ENCODE measurements at places on chromosomes 7 and 10. TPM values are rescaled to one million over a fixed set of nuclear protein-coding genes. Genes with fewer than 3 reads are reported as not detected.
A peak's percentile ranks its signal among the peaks of the same experiment; 100 is the strongest.

DNA sequence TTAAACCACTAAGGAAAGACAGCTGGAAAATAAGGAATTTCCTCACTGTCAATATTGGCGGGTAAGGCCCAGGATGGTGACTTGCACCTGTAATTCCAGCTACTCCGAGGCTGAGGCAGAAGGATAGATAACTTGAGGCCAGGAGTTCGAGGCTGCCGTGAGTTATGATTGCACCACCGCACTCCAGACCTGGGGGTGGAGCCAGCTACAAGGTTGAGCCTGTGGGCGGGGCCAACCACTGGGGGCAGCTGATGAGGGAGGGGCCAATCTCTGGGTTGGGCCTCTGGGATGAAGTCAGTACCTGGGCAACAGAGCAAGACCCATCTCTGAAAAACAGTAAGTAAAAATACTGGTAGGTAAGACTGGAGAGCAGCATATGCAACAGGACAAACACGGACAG, 80.1 kb upstream of the ADO start:
- DNase-seq: no peak

- no peak for DNase-seq
Measured at GRCh38 chr7:78013386-78013785, 214.8 kb downstream of the PHTF2 start.

DNA sequence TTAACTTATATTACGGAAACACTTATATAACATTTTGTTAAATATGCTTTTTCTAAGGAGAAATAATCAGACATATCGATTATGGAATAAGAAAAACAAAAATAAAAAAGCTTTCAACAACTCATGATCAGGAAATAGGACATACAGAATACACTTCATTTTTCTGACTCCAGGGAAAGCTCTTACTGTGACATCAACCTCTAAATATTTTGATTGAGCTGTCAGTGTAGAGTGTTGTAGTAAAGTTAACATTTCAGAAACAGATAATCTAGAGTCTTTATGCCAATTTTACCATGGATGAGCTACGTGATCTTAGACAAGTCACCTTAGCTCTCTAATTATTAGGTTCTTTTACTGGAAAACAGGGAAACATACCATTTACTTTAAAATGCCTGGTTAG, 218.9 kb upstream of the SORCS1 start:
- DNase-seq: no peak

Gene LOXL4
- total RNA-seq: 68.3 TPM

- DNase-seq: no peak
Measured at GRCh38 chr10:8114741-8115617, 60.5 kb downstream of the GATA3 start.

Gene TET1
- 8.4 TPM for total RNA-seq

- no peak for DNase-seq
Measured at GRCh38 chr10:29470355-29470705, 164.4 kb downstream of the SVIL start.

Gene INHBA
- total RNA-seq: 65.2 TPM

DNA sequence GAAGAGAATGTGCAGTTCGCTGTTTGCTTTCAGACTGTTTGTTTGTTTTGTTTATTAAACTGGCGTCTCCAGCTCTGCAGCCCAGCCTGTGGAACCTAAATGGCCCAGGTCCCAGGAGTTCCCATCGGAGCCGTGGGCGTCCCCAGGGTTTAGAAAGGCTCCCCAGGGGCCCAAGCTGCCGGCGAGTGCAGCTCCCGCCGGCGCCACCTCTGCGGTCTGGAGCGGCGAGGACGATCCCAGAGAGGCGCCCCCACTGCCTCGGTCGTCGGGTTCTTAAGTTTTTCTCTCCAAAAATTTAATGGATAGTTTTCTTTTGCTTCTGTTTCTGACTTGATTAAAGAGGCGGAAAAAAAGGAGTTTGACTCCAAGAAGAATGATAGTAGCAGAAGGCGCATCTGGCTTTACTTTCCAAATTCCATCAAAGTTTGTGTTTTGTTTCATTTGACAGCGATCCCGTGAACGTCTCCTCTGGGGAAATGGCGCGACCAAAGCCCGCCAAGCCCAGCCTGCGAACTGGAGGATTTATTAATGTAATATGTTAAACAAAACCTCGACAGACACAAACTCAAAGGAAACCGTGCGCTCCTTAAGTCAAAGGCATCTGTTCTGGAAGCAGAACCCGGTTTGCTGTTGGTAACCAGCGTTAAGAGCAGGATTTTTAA, 718 bp upstream of the FZD1 start:
- DNase-seq: peak; percentile 32

DNA sequence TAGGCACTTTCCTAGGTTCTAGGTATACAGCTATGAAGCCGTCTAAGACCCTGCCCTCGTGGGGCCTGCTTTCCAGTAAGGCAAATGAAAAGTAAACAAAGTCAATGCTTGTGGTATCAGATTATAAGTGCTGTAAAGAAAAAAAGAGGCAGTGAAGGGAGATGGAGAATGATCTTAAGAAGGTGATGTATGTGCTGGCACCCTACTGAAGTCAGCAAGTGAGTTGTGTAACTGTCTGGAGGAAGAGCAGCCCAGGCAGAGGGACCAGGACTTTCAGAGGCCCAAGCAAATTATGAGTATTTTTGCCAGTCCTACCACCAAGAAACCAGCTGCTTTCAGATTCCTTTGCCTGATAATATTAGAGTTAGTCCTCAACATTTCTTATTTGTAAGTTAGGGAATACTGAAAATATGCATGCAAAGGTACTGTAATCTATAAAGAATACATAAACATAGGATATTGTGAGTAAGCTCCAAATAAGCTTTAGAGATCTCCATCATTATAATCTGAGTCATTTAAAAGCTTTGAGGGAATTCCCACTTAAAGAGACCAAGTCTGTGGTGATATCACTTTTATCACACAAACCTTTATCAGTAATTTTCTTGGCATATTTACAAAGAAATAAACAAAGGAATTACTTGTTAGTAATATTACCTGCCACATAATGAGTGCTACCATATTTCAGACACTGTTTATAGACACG, 329.2 kb upstream of the LRGUK start:
- DNase-seq: peak; percentile 29

DNA sequence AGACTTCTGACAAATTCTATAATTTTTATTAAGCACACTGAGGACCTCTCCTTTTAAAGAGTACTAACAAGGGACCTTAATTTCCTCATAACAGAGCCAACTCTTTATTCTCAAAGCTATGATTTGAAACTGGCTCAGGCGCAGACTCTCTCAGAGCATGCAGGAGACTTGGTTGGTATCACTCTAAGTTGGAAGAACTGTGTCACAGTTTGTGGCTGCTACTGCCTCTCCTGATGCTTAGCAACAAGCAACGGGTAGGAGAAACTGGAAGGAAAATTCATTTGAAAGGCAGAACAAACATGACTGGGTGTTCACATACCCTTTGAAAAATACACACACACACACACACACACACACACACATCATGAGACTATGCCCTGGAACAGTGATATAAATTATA, 33.3 kb downstream of the ENO4 start:
- no peak for DNase-seq

- DNase-seq: no peak
Measured at GRCh38 chr7:107684947-107685463, 24.4 kb downstream of the SLC26A4 start.

DNA sequence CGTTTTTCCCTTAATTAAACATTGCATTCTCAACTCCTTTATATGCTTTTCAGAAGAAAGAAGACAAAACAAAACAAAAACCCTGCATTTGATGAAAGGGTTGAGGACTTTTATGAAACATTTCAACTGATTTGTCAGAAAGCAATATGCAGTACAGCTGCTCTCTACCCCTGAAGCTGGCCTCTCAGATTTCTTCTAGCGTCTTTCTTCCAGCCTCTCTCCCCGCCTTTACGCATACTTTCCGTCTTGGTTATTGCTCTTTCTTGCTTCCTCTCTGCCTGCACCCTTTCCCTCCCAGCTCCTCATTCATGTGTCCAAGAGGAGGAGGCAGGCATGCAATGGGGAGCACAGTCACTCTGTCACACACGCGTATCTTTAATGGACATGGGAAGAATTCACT, 91.0 kb upstream of the COL1A2 start:
- DNase-seq: peak; percentile 79

DNA sequence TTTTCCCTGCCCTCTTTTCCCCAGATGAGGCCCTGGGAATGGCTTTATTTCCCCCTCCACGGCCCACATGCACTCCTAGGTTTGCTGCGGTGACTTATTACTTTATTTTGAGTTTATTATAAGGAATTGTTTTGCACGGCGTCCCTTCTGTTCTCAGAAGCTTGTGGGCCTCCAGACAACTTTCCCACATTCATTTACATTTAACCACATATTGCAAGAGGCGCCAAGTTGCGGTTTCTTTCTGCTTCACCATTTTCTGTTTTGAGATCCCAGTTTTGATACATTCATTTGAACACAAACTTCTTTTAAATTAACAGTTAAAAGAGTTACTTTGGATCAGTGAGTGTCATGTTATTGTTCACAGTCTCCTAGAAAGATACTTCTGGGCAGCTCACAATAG, 532.5 kb upstream of the MGMT start:
- no peak for DNase-seq

DNA sequence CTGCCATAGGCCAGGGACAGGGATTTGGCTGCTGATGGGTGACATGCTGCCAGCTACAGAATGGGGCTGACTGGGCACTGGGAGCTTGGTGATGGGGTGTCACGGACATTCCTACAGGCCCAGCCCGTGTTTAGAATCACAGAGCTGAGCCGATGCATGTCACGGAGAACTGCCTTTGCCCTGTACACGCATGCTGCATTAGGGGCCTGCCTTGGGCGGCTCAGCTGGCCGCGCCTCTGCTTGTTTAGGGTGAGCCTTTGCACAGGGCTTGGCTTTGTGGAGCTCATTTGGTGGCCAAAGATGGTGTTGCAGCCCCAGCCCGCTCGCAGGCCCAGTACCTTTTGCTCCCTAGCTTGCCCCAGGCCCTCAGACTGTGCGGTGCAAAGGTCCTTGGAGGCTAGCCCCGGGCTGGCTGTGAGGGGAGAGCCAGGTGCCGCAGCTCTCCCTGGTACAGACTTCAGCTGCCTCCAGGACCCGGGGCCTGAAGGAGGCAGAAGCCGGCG, 108.4 kb upstream of the BTBD16 start:
- DNase-seq: no peak

Gene AGBL3
- 1.3 TPM for total RNA-seq

Gene COL13A1
- total RNA-seq: 3.5 TPM

DNA sequence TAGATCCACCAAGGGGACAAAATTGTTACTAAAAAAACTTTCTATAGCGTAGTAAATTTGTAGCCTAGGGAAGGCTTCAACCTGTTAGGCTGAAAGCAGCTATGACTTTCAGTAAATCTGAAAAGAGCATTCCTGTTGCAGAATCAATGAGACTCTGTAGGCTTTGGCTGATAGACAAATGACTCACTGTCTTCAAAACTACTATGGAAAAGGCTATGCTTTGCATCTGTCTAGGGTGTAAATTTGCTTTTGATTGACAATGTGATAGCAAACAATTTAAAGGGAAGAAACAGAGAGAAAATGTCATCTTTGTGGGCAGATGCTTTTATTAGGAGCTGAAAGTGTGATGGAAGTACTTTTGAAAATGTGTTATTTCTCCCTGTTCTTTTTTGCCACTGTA, 60.6 kb downstream of the ARL5B start:
- DNase-seq: no peak

DNA sequence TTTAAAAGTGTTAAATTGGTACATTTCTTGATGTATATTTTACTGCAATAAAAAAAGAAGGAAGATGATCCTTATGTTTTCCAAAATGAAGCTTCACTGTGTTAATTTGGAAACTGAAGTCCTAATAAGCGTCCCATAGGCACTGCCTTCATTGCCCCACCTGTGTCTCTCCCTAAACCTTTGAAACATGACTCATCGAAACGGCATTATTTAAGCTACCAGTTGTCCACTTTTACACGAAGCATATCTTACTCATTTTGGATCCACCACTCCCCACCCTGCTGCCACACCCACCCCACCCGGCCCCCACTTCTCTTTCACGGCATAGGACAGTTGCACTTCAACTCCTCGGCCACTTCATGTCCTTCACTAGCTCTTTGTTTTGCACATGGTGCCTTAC, 85.5 kb downstream of the KIAA1549 start:
- no peak for DNase-seq

Gene PDGFA
- total RNA-seq: 43.2 TPM

GRCh38 chr7:43108255-43109011, 4.0 kb upstream of the HECW1 start:
- DNase-seq: peak; percentile 59

GRCh38 chr10:11804336-11804735, 18.8 kb upstream of the PROSER2 start:
- DNase-seq: no peak

GRCh38 chr7:23603632-23604295, 6.6 kb downstream of the CCDC126 start:
- no peak for DNase-seq

Gene PARD3
- 38.7 TPM for total RNA-seq

DNA sequence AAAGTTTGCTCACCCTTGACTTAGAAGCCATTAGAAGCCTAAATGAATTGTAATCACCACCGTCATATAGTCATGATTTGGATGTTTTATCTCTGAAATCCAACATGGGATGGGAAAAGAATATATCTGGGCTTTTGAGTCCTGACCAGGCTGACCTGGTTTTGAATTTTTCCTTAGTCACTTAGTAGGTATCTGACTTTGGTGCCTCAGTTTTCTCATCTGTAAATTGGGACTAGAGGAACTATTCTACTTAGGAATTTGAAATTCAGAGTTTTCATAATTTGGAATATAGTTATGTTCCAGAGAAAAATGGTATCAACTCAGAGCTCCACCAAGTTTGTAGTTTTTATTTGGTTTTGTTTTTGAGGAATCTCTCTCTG, 40.9 kb downstream of the SHOC2 start:
- no peak for DNase-seq

- DNase-seq: no peak
Measured at GRCh38 chr10:123906296-123906695, 14.7 kb upstream of the CPXM2 start.

GRCh38 chr10:124285587-124286527, 132.9 kb downstream of the OAT start:
- peak; percentile 50 for DNase-seq

DNA sequence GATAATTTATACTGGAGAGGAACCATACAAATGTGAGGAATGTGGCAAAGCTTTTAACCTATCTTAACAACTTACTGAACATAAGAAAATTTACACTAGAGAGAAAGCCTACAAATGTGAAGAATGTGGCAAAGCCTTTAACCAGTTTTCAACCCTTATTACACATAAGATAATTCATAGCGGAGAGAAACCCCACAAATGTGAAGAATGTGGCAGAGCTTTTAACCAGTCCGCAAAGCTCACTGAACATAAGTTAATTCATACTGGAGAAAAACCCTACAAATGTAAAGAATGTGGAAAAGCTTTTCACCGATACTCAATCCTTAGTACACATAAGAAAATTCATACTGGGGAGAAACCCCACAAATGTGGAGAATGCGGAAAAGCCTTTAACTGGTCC, 37.9 kb downstream of the ZNF138 start:
- no peak for DNase-seq

GRCh38 chr7:107960272-107960671, 42.7 kb downstream of the LAMB1 start:
- peak; percentile 43 for DNase-seq

Gene CYP3A5
- under 0.01 TPM for total RNA-seq

Gene FAM3C
- 35.8 TPM for total RNA-seq

Gene NXPH1
- total RNA-seq: not detected

Gene OR13A1
- total RNA-seq: not detected
